Hindlimb muscle (tissue), 1 donor: ENCODE measurements at places on chromosomes 2 and 18. TPM values are rescaled to one million over a fixed set of nuclear protein-coding genes. Genes with fewer than 3 reads are reported as not detected.

Gene CRYBA2
- polyA plus RNA-seq, result not detected

Gene CD226
- 0.89 TPM for polyA plus RNA-seq

Gene INPP5D
- polyA plus RNA-seq, result 8.9 TPM

Gene KCNE4
- 3.4 TPM for polyA plus RNA-seq

Gene CHRNG
- 167 TPM for polyA plus RNA-seq

Gene CROCC2
- 0.22 TPM for polyA plus RNA-seq

Gene NT5DC4
- not detected for polyA plus RNA-seq

Gene NGEF
- polyA plus RNA-seq, result 0.56 TPM

Gene FBXO48
- 1.8 TPM for polyA plus RNA-seq

Gene TLX2
- polyA plus RNA-seq, result not detected

Gene MROH2A
- not detected for polyA plus RNA-seq

Gene CAMKMT
- polyA plus RNA-seq, result 4.3 TPM

Gene CHRND
- polyA plus RNA-seq, result 173 TPM

Gene CNRIP1
- 22.4 TPM for polyA plus RNA-seq

Gene STPG4
- not detected for polyA plus RNA-seq

Gene CYP27A1
- polyA plus RNA-seq, result 25.4 TPM

Gene FBXO41
- polyA plus RNA-seq, result 0.23 TPM

Gene PTPRN
- polyA plus RNA-seq, result 0.12 TPM
